ENCODE measurements at places on chromosomes 13 and 19.
A peak's percentile ranks its signal among the peaks of the same experiment; 100 is the strongest.

- DNase-seq = no peak
Observed at GRCh38 chr13:36601186-36601585, 72.6 kb upstream of the SERTM1 start.

- no peak for DNase-seq
Observed at GRCh38 chr19:17420475-17420924, 653 bp downstream of the MVB12A start.

DNA sequence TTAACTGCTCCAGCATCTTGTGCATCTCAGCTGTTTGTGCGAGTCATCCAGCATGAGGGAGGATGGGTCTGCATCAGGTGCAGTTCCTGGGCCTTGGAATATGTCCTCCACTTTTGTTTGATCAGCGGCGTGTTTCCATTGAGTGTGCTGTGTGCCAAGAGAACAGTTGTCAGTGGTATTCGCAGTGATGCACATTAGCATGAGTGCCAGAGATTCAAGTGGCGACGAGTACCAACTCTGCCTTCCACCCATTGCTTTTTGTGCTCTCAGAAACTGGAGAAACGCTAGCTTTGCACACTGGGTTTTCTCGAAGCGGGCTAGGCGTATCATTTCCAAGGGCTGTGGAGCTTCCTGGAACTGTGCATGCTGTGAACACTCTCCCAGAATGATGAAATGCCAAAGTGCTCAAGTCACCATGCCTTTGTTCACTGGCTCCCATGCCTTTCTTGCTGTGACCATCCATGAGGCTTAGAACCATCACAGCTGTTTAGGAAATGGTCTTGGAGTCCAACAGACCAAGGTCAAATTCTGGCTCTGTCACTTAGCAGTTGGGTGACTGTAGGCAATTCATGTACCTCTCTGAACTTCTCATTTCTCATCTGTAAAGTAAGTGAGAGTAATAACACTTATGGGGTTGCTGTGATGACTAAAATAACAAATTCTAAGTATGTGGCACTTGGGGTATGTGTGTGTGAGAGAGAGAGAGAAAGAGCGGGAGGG, 18.4 kb downstream of the LRCH1 start:
- no peak for DNase-seq

DNA sequence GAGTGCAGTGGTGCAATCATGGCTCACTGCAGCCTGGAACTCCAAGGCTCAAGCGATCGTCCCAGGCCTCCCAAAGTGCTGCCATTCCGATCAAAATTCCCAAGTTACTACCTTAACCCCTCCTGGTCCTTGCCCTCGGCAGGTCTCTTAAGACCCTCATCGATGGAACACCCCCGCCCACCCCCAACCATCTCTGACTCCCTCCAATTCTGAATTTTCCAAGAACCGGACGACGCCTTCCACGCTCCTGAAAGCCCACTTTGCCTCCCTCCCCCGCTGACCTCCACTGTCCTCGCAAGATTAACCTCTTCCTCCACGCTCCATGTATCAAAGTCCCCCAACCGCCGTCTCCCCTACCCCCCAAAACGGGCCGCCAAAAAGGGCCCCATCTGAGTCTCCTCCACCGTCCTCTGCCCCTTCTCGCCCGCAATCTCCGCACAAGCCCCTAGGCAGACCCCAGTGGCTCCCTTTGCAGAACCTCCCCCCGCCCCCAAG, 539 bp downstream of the DAPK3 start:
- no peak for DNase-seq

- peak; percentile 85 for DNase-seq
Observed at GRCh38 chr13:98821372-98822224, 69.1 kb upstream of the SLC15A1 start.

DNA sequence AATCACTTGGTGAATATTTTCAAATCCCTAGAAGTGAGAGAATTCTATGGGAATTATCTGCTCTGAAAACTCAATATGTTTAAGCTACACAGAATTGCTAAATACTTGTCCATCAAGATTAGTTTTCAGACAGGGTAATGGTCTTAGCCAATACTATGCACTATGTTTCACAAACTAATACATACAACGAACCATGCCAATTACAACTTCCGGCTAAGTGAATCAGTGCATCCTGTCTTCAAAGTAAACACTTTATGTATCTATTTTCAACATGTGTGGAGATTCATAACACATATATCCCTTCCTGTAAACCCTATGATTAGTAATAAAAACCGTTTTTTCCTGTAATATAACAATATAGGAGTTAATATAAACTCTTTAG, 181.5 kb downstream of the POSTN start:
- no peak for DNase-seq

DNA sequence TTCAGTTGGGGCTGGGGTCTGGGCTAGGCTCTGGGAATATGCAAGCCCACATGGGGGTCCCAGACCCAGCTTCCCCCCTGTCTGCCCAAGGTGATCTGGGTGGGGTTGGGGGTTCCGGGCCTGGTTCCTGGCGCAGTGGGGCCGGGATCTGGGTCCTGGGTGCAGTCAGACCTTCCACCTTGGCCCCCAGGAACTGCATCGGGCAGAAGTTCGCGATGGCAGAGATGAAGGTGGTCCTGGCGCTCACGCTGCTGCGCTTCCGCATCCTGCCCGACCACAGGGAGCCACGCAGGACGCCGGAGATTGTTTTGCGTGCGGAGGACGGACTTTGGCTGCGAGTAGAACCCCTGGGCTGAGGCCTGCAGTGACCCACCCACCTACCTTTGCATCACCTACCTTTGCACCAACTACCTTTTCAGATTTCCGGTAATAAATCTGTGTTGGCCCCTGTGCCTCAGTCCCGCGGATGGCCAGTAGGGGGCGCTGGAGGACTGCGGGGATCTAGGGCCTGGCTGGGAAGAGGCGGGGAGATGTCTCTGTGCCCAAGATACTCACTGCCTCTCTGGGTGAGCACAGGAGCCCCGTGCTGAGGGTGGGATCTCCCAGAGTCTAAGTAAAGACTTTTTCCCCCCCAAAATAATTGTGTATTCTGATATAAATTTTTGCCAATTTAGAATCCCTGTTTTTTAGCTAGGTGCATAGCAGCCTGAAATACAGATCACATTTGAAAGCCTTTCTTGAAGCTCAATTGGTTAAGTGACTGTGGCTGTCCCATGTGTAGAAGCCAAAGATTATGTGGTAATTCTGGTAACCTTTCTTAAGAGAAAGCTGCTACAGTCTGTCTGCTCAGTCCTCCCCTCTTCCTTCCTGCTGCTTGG, 11.5 kb upstream of the CYP4F3 start:
- peak; percentile 3 for DNase-seq

- DNase-seq = no peak
Observed at GRCh38 chr19:45472563-45473366, 5.0 kb downstream of the FOSB start.

GRCh38 chr13:90717451-90717936, 630.0 kb upstream of the MIR17HG start:
- peak; percentile 66 for DNase-seq

DNA sequence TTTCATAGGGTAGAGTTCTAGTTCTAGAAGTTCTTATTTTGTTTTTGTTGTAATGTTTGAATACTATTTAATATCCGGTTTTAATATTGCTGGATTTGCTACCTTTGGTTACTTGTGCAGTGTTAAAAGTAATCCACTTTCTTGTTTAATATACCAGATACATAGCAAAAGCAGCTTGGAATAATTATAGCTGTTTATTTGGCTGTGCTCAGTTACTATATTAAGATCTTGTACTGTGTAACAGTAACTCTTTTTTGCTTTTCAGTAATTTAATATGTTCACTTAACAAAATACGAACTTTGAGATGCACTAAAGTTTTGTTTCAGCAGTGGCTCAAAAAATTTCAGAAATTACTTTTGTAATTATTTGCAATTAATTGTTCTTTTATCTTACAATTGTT, 50.9 kb downstream of the AKAP11 start:
- no peak for DNase-seq

DNA sequence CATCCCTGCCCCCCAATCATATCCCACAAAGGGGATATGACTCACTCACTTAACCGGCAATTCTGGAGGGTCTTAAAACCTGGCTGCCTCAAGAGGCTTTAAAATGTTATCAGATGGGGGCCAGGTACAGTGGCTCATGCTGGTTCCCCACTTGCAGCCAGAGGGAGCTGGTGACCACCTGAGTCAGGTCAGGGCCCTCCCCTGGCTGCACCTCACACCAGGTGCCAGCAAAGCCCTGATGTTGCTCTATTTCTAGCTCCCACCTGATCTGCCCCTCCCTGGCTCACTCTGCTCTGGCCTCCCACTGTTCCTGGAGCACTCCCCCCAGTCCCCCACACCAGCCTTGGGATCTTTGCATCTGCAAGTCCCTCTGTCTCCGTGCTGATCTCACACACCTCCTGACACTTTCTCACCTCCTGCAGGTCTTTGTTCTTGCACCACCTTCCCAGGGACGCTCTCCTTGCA, 14.2 kb downstream of the HPN start:
- no peak for DNase-seq

DNA sequence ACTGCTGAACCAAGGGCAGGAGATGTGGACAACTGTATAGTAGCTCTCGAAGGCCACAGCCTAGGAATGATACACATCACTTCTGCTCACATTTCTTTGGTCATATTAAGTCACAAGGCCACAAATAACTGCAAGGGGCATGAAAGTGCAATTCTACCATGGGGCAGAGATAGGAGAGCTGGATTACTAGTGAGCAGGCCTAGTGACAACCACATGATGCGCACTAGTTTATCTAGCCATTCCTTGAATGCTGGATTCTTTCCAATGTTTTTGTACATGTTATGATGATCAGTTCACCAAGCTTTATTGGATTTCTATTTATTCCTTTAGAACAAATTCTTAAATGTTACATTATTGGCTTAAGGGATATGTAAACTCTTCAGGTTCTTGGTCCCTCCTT, 100.7 kb downstream of the MIPEP start:
- DNase-seq = no peak

GRCh38 chr13:91596842-91597241, 198.4 kb downstream of the GPC5 start:
- DNase-seq = no peak

GRCh38 chr19:41595890-41596280, 19.9 kb downstream of the CEACAM21 start:
- DNase-seq = no peak

GRCh38 chr13:77114271-77114670, 87.3 kb upstream of the FBXL3 start:
- DNase-seq = no peak

GRCh38 chr19:7098701-7099596, 29.4 kb downstream of the ZNF557 start:
- peak; percentile 74 for DNase-seq

- no peak for DNase-seq
Observed at GRCh38 chr13:58343076-58343475, 711.5 kb downstream of the PCDH17 start.

DNA sequence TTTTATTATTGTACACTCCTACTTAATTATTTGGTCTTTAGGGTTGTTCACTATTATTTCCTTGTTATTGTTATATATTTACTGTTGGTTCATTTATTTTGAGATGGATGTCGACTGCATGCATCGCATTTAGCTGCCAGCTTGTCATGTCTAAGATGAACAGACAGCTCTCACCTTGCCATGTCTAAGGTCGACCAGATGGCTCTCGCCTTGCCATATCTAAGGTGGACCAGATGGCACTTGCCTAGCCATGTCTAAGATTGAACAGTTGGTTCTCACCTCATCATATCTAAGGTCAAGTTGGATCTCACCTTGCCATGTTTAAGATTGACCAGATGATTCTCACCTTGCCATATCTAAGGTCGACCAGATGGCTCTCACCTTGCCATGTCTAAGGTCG, 1440.9 kb downstream of the UQCRFS1 start:
- DNase-seq = no peak

DNA sequence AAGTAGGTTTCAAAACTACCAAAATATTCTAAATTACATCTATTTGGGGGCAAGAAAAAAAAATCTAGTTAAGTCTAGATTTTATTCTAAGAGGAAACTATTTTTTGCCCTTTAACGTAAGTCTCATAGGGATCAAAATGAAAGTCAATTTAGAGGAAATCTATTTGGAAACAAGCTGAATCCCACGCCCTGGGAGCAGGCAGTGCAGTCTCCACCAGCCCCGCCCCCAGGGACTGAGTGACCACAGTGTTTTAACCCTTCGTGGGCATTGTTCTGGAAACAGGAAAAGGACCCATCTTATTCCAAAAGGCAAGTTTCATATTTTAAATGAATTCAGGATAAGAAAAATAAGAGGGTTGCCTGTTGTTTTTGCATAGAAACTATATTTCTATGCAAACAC, 209.7 kb downstream of the SPRY2 start:
- DNase-seq = no peak
